CD8-positive, alpha-beta T cell (primary cell): ENCODE measurements at places on chromosomes 2 and 18. TPM values are rescaled to one million over a fixed set of nuclear protein-coding genes. Genes with fewer than 3 reads are reported as not detected.

GRCh38 chr18:12694032-12694431 lies 8.5 kb downstream of the CEP76 start:
- DNase-seq: no peak

GRCh38 chr18:52945552-52945951 lies 605.6 kb downstream of the DCC start:
- no peak for DNase-seq

DNA sequence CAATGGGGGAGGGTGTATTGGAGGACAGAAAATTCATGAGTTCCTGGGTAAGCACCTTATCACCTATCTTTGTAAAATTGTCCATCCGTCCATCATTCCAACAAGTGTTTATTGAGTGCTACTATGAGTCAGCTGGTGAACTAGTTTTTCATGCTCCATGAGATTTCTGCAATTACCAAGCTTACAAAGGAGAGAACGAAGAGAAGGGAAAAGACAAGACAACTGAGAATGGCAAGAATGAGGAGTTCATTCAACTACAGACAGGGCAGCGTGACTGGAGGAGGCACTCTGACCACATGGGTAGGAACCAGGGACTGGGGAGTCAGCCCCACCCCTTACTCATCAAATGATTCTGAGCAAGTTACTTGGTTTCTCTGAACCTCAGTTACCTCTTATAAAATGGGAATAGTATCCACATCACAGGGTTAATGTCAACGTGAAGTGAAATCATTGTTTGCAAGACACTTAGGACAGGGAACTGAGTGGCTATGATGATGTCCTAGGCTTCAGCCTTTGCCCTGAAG lies 18.6 kb upstream of the TXNDC2 start:
- DNase-seq: no peak

ALKAL2 gene
- not detected for total RNA-seq

CHAC2 gene
- total RNA-seq: 1.0 TPM
